ENCODE measurements at places on chromosomes 7 and 10. TPM values are rescaled to one million over a fixed set of nuclear protein-coding genes. Genes with fewer than 3 reads are reported as not detected.
A peak's percentile ranks its signal among the peaks of the same experiment; 100 is the strongest.

SPDYE5 gene
- polyA plus RNA-seq, result 1.5 TPM

ATP6V0A4 gene
- 0.34 TPM for polyA plus RNA-seq

MMD2 gene
- polyA plus RNA-seq, result not detected

NUTM2B gene
- 0.08 TPM for polyA plus RNA-seq

- H3K4me3 ChIP-seq, result no peak overlapping the region
- H3K36me3 ChIP-seq, result no peaks in the 10 kb centered on the region
- no peaks in the 10 kb centered on the region for H3K27me3 ChIP-seq
- peak; percentile 40 for DNase-seq
Measured at GRCh38 chr10:67306588-67307205, 380.9 kb downstream of the LRRTM3 start.

- H3K36me3 ChIP-seq, result no peaks in the 10 kb centered on the region
- no peaks in the 10 kb centered on the region for H3K4me1 ChIP-seq
- DNase-seq, result no peak
- no peaks in the 10 kb centered on the region for H3K27me3 ChIP-seq
- no peak overlapping the region for H3K4me3 ChIP-seq
Measured at GRCh38 chr7:84170646-84171045, 23.9 kb downstream of the SEMA3A start.

GRCh38 chr7:113715981-113716856, 202.6 kb downstream of the PPP1R3A start:
- no peaks in the 10 kb centered on the region for H3K4me1 ChIP-seq
- no peak overlapping the region for H3K27ac ChIP-seq
- H3K27me3 ChIP-seq, result no peaks in the 10 kb centered on the region
- H3K4me3 ChIP-seq, result no peak overlapping the region
- no peaks in the 10 kb centered on the region for H3K36me3 ChIP-seq

DNA sequence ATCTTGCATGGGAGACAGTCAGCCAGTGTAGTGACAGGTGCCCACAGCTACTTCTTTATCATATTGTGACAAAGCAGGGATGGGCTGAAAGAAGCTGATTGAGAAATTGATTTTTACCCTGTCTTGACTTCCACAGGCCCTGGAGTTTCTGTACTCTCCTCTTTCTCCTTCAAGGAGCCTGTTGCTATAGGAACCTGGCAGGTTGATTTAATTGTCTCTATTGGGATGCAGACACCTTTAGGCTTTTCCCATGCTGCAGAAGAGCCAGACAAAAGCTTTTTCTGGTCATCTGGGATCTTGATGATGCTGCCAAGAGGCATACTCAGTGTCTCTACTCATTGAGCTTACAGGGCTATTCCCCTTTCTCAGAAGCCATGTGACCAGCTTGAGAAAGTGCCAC, 754.8 kb downstream of the KCNMA1 start:
- no peaks in the 10 kb centered on the region for H3K27me3 ChIP-seq
- no peak overlapping the region for H3K27ac ChIP-seq
- H3K4me3 ChIP-seq, result no peak overlapping the region
- no peak for DNase-seq
- H3K4me1 ChIP-seq, result no peaks in the 10 kb centered on the region

- H3K27me3 ChIP-seq, result peaks cover 5% of the 10 kb centered on the region
- no peak overlapping the region for H3K4me3 ChIP-seq
- H3K4me1 ChIP-seq, result no peaks in the 10 kb centered on the region
- H3K36me3 ChIP-seq, result no peaks in the 10 kb centered on the region
Measured at GRCh38 chr10:128780156-128780761, 654.0 kb upstream of the MKI67 start.

DNA sequence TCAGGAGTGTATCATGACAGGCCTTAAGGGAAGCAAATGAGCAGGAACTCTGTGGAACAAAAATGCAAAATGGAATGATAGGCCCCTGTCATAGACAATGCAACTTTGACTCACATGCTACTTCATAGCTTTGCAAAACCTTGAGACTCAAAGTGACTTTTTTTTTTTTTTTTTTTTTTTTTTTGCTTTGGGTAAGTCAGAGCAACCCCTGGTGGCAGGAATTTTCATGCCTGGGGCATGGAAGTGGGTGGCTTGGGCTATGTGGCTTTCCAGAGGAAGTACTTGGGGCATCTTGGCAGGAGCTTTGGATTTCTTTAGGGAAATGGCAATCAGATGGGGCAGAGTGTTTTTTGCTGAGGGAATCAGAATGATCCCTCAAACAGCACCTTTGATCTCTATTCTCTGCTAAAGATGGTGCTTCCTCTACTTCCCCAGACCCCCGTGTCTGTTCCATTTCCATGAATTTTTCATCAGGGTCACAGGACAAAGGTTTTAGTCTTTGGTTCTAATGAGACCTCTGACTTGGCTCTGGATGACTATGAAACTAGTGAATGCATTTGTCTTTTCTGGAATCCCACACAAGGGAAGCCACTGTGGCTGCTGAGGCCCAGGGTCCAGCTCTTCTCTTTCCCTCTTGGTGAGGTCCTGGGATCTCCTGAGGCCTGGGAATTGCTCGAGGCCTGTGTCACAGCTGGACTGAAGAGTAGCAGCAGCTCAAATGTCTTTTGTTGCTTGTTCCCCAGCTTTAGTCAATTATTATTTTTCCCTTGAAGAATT, 62.8 kb downstream of the TACC2 start:
- H3K4me1 ChIP-seq, result peaks cover 5% of the 10 kb centered on the region
- no peaks in the 10 kb centered on the region for H3K36me3 ChIP-seq
- peak; percentile 73 for DNase-seq
- H3K27me3 ChIP-seq, result no peaks in the 10 kb centered on the region

DNA sequence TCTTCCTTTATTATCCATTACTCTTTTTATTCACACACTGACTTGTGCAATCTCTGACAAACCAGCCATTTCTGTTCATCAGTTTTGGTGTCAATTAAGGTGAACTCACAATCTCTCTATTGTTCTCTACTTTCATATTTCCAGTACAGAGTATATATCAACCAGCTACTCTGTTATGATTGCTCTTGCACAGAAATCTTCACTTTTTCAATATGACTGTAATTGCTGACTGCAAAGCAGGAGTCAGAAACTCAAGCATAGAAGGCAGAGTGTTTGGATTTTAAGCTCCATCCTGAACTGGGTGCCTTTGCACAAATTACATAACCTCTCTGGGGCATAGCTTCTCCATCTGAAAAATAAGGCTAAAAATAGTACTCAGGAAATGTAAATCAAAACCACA, 1042.0 kb downstream of the GRM8 start:
- H3K4me1 ChIP-seq, result no peaks in the 10 kb centered on the region
- H3K4me3 ChIP-seq, result no peak overlapping the region
- no peak overlapping the region for H3K27ac ChIP-seq
- H3K36me3 ChIP-seq, result no peaks in the 10 kb centered on the region
- DNase-seq, result no peak
- no peaks in the 10 kb centered on the region for H3K27me3 ChIP-seq

- DNase-seq, result no peak
- H3K36me3 ChIP-seq, result no peaks in the 10 kb centered on the region
- peaks cover 43% of the 10 kb centered on the region for H3K4me1 ChIP-seq
- no peak overlapping the region for H3K27ac ChIP-seq
Measured at GRCh38 chr10:125033146-125033924, 91.4 kb downstream of the ZRANB1 start.

Measured in hepatocyte (in vitro differentiated cells).